Adrenal gland (tissue), 19 donors: ENCODE measurements at places on chromosomes 2 and 18. TPM values are rescaled to one million over a fixed set of nuclear protein-coding genes. Genes with fewer than 3 reads are reported as not detected.

EML6 gene
- 6.2 TPM for polyA plus RNA-seq

SERPINB10 gene
- polyA plus RNA-seq = not detected

ONECUT2 gene
- polyA plus RNA-seq = 0.59 TPM

UCN gene
- 0.42 TPM for polyA plus RNA-seq

REEP1 gene
- polyA plus RNA-seq = 4.9 TPM

WDR12 gene
- polyA plus RNA-seq = 33.5 TPM

MBP gene
- polyA plus RNA-seq = 3.5 TPM

SH3YL1 gene
- 70.9 TPM for polyA plus RNA-seq

OSR1 gene
- 7.9 TPM for polyA plus RNA-seq

ABCB11 gene
- not detected for polyA plus RNA-seq
